IMR-90 (cell line): ENCODE measurements at places on chromosomes 5 and 9. TPM values are rescaled to one million over a fixed set of nuclear protein-coding genes. Genes with fewer than 3 reads are reported as not detected.

NMUR2 gene
- total RNA-seq: not detected in 2 replicates

LCN10 gene
- not detected in 2 replicates for total RNA-seq

AQP3 gene
- 3.3 and 3.8 TPM in 2 replicates for total RNA-seq

WNT8A gene
- not detected in 2 replicates for total RNA-seq

SLC22A4 gene
- total RNA-seq: 2.8 and 3.2 TPM in 2 replicates

HACD4 gene
- total RNA-seq: 2.2 and 2.8 TPM in 2 replicates

WDR55 gene
- 19.2 and 20.4 TPM in 2 replicates for total RNA-seq

PLPPR1 gene
- not detected in 2 replicates for total RNA-seq

FRRS1L gene
- under 0.01 TPM in 1 of 2 replicates, not detected in the other for total RNA-seq

OGN gene
- under 0.01 TPM in 1 of 2 replicates, not detected in the other for total RNA-seq

GCNT4 gene
- total RNA-seq: 1.8 and 2.5 TPM in 2 replicates

PRDM9 gene
- not detected in 2 replicates for total RNA-seq

PCDHA1 gene
- total RNA-seq: under 0.01 TPM in 1 of 2 replicates, not detected in the other

ENC1 gene
- 55.8 and 70.8 TPM in 2 replicates for total RNA-seq

SEPTIN8 gene
- 60.5 and 67.2 TPM in 2 replicates for total RNA-seq

MCTP1 gene
- total RNA-seq: 0.56 TPM in 1 of 2 replicates, not detected in the other

RETREG1 gene
- not detected in 2 replicates for total RNA-seq

PCSK1 gene
- not detected in 2 replicates for total RNA-seq

OR1J2 gene
- not detected in 2 replicates for total RNA-seq

GMCL2 gene
- not detected in 2 replicates for total RNA-seq

ARL14EPL gene
- not detected in 2 replicates for total RNA-seq

STING1 gene
- total RNA-seq: 18.6 and 20.6 TPM in 2 replicates

CER1 gene
- total RNA-seq: not detected in 2 replicates

BHMT2 gene
- 0.36 and 0.56 TPM in 2 replicates for total RNA-seq

SMIM33 gene
- total RNA-seq: not detected in 2 replicates

AGPAT2 gene
- 16.1 and 18.9 TPM in 2 replicates for total RNA-seq

PDE8B gene
- total RNA-seq: under 0.01 TPM in 2 replicates
